ENCODE measurements at places on chromosomes 7 and 10.

GRCh38 chr10:56624082-56624481 is 263.0 kb upstream of the ZWINT start:
- DNase-seq: no peak

- no peak for DNase-seq
Measured at GRCh38 chr10:131546086-131546810, 234.7 kb upstream of the TCERG1L start.

DNA sequence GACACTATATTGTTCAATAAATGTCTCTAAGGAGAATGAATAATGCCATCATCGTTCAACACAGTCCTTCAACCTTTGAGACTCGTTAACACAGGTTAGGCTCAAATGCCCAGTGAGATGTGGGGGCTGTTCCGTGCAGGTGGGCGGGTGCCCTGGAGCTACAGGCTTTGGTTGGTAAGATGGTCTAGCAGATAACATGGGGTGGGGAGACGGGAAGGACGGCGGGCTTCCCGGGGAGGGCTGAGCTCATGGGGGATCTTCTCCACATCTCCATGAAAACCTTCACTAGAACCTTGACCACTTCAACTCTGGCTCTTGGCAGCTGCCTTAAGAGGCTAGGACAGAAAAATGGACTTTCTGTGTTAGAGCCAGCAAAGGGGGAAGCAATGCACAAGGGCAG is 134.1 kb upstream of the TCERG1L start:
- no peak for DNase-seq

DNA sequence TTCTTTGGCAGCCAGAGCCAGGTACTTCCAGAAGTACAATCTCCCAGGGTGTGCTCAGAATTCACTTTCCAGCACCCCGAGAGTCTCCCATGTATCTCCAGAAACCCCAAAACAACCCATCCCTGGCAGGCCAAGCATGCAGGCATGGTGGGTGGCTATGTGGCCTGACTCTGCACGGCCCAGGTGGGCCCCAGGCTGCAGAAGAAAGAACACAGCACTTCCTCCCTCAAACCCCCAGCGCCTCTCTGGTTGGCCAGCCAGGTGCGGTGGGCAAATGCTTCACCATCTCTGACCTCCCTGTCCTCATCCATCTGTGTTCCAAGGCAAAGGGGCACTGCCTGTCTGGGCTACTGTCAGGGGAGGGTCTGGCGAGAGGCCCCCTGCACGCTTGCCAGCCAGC is 100.3 kb downstream of the MKI67 start:
- DNase-seq: no peak

- DNase-seq: no peak
Measured at GRCh38 chr7:129739427-129739826, 127.9 kb downstream of the NRF1 start.

- DNase-seq: no peak
Measured at GRCh38 chr7:26397332-26397731, 105.7 kb downstream of the SNX10 start.

DNA sequence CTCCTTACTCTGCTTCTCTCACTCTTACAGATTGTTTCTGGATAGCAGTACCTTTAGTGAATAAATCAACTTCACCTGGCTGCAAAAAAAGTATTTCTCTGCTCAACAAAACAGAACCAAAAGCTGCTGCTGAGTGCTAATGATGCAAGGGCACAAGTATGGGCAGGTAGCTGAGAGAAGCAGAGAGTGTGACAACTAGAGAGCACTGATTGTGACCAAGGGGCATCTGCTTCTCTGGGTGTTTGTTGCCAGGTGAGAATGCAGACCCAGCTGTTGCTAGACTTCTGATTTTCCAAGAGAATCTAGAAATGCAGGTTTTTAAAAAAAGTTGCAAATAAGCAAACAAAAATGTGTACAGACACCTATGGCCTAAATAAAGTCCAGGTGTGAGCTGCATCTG is 25.3 kb upstream of the PPIF start:
- DNase-seq: no peak

DNA sequence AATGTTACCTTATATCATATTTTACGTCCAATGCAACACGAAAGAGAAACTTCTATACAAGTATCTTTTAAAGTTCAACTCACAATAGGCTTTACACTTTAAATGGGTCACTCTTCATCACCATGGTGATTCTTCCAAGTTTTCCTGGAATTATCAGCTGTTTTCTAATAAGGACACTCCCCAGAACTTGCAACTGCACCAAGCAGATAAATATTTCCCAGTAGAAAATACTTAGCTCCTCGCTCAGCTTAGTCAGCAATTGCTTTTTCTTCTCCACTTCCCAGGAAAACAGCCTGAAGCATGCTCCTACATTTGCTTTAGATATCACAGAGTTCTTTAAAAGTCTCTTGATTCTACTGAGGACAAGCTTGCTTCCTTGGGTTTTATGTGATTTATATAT is 25.7 kb upstream of the ADD3 start:
- DNase-seq: no peak

GRCh38 chr7:135980665-135981180 is 3.6 kb upstream of the MTPN start:
- DNase-seq: peak; percentile 91
